ENCODE measurements at places on chromosomes 6 and 20.

GRCh38 chr6:146315381-146316174, 228.1 kb upstream of the RAB32 start:
- DNase-seq = no peak

- no peak for DNase-seq
These were observed 104.8 kb upstream of the SIRPA start for GRCh38 chr20:1790386-1790785.

GRCh38 chr6:1986454-1987243, 258.8 kb downstream of the GMDS start:
- no peak for DNase-seq

GRCh38 chr6:166156942-166157341, 10.7 kb downstream of the TBXT start:
- DNase-seq = no peak

DNA sequence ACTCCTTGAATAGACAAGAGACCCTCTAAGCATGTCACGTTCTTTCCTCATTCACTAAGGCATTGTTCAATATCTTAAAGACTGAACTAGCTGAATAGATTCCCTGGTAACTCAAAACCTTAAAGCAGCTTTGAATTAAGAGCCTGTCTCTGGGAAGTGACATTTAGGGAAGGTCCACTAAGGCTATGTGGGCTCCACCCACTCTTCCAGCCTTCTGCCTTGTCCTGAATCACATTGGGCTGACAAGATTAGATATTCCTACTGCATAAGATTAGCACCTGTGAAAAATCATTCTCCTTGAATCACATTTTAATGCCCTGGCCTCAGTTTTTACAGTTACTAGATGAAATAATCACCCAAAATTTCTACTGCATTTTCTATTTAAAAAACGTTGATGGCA, 36.3 kb downstream of the CLIC5 start:
- DNase-seq = no peak

DNA sequence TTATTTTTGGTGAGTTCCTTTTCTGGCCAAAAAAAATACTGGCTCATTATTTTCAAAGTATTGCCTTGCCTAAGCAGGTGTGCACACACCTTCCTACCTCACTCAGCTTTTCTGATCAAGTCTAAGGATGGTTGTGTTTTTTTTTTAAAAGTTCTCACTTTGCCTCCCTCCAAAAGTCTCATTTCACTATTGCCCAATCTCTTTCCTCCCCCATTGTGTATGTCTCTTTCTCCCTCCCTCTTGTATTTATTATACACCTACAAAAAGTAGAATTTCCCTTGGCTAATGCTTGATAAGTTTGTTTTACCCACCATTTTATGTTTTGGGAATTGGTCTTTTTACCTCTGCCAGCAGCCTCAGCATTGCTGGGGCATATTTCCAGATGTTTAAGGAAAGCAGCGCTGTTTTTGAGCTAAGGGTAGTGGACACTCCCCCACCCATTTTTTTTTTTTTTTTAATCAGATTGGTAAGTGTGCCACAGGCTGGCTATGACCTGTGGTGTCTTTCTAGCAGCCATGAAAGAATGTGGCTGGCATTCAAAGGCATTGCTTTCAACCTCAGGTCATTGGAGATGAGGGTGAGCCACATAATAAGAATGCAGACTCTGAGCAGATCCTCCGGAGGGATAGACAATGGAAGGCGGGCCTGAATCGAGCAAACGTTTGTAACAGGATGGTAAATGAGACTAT, 668.6 kb downstream of the UTRN start:
- no peak for DNase-seq

- peak; percentile 57 for DNase-seq
These were observed 1.4 kb downstream of the STAU1 start for GRCh38 chr20:49186535-49187329.

DNA sequence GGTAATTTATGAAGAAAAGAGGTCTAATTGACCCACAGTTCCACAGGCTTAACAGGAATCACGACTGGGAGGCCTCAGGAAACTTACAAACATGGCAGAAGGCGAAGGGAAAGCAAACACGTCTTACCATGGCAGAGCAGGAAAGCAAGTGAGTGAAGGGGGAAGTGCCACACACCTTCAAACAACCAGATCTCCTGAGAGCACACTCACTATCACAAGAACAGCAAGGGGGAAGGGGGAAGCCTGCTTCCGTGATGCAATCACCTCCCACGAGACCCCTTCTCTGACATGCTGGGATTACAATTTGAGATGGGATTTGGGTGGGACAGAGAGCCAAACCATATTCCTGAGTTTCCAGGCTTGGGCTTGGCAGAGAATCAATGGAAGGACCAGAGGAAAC, 124.1 kb upstream of the RAB32 start:
- no peak for DNase-seq

GRCh38 chr20:63101781-63102720, 95.3 kb upstream of the BHLHE23 start:
- peak; percentile 59 for DNase-seq

DNA sequence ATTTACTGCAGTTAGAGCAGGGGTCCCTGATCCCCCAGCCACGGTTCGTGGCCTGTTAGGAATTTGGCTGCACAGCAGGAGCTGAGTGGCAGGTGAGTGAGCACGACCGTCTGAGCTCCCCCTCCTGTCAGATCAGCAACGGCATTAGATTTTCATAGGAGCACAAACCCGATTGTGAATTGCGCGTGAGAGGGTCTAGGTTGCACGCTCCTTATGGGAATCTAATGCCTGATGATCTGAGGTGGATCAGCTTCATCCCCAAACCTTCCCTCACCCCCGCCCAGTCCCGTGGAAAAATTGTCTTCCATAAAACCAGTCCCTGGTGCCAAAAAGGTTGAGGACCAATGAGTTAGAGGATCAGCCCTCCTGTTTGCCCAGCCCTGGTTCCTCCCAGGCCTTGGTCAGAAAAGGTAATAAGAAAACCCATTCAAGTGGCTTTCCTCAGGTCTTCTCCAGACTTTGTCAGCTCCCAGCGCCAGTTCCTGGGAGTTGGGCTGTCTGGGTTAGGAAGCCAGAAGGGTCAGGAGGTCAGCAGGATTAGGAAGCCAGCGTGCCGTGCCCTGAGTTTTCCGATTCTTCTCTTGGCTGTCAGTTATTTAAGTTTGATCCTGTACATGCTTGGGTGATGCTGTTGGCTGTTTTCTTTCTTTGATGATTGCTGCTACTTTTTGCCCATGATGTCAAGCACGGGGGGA, 139.9 kb upstream of the PMEPA1 start:
- no peak for DNase-seq

DNA sequence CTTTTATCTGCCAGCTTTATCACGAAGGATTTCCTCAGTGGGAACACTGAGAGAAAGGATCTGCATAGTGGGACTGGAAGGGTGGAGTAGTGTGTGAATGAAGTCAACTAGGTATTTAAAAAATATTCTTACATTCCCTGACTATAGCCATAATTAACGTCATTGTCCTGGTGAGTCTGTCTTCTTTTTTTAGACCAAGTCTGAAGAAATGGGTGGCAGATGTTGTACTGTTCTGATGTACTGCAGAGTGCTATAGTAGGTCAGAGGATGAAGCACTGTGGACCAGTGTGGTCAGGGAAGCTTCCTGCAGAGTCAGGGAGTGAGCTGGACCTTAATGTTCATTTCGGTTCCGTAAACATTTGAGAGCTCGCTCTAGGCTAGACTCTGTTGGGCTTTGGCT, 11.9 kb downstream of the TULP4 start:
- no peak for DNase-seq

GRCh38 chr6:18410412-18410811, 23.3 kb downstream of the RNF144B start:
- DNase-seq = no peak

- no peak for DNase-seq
These were observed 11.8 kb downstream of the FYN start for GRCh38 chr6:111861431-111861885.

GRCh38 chr6:147806697-147807096, 298.2 kb downstream of the SAMD5 start:
- DNase-seq = no peak

DNA sequence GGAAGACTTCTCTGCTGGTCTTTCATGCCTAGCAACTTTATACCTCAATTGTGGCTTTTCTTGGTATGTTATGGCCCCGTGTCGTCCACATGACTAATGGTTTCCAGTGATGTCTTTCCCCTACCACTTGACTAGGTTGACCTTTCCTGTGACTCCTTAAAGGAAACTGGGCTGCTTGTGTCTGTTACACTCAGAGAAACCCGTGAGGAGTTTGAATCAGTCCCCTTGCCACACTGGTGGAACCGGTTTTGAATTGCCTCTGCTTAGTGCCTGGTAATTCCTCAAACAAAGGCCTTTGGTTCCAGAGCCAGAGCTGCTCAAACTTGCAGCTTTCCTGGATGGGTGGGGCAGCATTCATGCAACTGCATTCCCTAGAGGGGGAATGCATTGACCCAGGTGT, 21.9 kb downstream of the ECT2L start:
- DNase-seq = no peak

- DNase-seq = no peak
These were observed 181.2 kb downstream of the ADGRG6 start for GRCh38 chr6:142482974-142483373.

DNA sequence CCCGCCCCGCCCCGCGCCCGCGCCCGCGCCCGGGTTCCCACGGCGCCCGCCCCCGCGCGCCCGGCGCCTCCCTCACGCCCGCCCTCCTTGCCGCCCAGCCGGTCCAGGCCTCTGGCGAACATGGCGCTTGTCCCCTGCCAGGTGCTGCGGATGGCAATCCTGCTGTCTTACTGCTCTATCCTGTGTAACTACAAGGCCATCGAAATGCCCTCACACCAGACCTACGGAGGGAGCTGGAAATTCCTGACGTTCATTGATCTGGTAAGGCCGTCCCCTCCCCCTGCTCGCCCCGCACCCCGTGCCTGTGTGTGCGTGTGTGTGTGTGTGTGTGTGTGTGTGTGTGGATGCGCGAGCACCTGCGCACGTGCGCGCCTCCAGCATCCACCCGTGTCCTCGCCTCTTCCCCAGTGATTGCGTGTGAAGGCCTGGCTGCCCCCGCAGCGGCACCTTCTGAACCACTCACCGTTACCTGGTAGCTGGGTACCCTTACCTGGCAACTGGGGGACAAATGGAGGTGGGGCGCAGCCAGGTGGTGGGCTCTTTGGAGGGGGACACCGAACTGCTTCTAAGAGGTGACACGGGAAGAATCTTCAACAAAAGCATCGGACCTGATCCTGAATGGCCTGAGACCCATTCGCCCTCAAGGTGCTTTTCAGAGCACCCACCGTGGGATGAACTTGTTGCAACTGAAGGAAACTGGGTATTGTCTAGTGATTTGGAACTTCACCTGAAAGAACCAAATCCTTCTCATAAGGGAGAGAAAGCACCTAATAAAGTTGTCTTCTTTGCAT, at the start of gene AIG1:
Gene AIG1, plus strand, starts transcription at position 84 of the 791 bp plus-strand sequence. Its CDS starts 37 bp downstream, at position 121.
- DNase-seq = peak; percentile 57

DNA sequence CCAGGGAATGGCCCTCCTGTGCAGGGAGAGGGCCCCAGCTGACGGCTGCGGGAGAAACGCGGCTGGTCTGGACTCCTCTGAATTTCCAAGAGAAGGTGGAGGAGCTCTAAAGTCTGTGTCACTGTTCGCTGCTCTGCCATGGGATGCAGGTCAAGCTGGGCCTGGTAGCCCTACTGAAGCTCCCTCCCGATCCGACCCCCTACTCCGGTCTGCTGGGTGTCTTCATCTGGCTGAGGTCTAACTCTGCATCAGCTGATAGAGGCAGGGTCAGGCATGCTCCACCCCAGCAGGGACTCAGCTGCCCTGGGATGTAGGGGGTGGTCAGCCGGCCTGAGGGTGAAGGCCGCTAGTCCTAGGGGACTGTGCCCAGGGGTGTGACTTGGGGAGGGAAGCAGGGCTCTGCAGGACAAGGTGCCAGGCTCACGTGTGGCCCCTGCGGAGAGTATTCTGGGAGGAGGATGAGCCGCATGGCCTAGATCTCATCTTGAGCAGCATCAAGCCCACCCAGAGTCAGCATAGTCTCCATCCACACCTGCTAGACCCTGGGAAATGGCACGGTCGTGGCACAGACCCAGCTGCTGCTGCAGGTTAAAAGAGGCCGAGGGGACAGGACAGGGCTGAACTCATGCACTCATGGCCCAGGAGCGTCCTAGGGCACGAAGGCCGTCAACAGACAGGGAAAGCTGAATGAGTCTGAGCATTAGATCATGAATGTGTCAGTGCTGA, 1.4 kb downstream of the CST3 start:
- DNase-seq = no peak

DNA sequence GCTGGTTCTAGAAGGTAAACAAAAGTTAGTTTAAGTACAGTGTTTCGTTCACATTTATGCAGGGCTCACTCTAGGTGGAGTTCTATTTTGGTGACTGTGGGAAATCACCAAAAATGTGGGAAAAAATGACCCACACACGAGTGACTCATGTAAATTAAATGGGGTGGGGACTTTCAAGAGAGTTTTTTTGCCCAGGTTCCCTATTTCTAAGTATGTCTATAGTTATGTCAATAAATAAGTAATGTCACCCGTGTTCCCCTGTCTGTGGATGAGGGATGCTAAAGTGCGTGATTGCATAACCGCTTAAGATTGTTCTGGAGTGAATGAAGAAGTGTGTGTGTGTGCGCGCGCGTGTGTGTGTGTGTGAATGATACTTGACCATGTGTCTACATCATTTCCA, 69.1 kb downstream of the MYB start:
- no peak for DNase-seq

Data from stimulated activated CD4-positive, alpha-beta T cell treated with anti-CD3 and anti-CD28 coated beads, Interleukin-12 subunit alpha, Interleukin-12 subunit beta, amount 100 ng/mL, for 4 hours (primary cell).